GM20000 (cell line): ENCODE measurements at places on chromosomes 4 and X.

GRCh38 chrX:130676861-130677260, 226.1 kb downstream of the ENOX2 start:
- no peak for DNase-seq

GRCh38 chrX:141405853-141406492, 163.7 kb upstream of the SPANXC start:
- DNase-seq = no peak

DNA sequence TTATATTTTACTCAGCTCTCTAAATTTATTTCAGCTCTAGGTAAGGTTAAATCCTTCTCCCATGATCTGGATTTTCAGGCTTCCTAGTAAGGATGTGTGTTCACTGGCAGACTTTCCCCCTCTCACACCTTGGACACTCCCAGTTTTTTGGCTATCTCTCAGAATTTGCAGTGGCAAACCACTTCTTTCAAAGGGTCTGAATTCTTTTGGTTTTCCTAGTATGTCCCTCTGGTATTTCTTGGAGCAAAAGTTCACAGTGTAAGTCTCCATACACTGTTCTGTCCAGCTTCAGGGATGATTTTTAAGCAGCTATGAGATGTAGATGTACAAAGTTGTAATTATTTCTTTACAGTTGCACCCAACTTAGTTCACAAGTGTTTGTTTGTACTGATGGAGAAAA, 653.8 kb upstream of the GALNT7 start:
- no peak for DNase-seq

- DNase-seq = no peak
Observed at GRCh38 chrX:15751155-15751819, 13.2 kb downstream of the CA5B start.

DNA sequence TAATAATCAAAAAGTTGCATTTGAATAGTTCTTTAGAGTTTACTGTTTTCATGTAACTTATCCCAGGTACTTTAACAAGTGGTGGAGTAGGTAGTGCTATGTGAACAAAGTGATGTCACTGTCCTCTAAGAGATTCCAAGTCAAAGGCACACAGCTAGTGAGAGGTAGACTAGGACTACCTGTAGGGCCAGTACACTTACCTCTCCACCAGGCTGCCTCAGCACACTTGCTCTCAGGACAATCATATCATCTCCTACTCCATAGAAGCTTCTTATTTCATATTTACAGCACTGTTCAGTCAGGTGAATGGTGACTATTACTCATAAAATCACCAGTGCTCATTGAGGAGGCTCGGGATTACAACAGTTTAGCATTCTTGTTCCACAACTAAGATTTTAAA, 173.0 kb upstream of the EMCN start:
- no peak for DNase-seq

- peak; percentile 50 for DNase-seq
Observed at GRCh38 chr4:48268956-48269860, at the start of gene TEC. Gene TEC (minus strand): TSS chr4:48269838. CDS start chr4:48228614, 41,224 bp downstream.

GRCh38 chrX:13487731-13488505, 81.5 kb upstream of the EGFL6 start:
- peak; percentile 32 for DNase-seq

DNA sequence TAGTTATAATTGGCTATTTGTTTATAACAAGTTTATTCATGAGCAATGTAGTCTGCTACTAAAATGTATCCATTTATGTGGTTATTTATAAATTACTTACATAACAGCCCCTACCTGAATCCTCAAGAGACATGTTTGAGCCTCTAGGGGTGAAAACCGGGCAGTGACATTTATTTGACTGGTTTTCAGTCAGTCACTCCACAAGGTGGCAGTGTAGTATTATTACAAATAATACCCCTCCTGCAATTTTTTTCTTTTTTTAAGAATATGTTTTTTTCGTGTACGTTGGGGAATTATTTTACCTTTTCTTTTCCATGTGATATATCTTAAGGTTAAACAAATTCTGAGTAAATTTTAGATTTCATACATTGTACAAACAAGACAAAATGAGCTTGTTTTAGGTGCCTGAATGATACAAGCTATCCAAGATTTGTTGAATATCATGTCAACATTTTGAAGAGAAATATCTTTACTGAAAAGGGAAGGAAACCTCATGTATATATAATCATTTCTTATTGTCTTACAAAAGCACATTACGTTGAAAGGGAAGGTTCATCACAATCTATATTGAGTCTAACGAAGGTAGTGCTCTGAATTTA, 598.7 kb upstream of the TECRL start:
- peak; percentile 10 for DNase-seq

- DNase-seq = no peak
Observed at GRCh38 chr4:70746179-70746839, 24.5 kb downstream of the RUFY3 start.

DNA sequence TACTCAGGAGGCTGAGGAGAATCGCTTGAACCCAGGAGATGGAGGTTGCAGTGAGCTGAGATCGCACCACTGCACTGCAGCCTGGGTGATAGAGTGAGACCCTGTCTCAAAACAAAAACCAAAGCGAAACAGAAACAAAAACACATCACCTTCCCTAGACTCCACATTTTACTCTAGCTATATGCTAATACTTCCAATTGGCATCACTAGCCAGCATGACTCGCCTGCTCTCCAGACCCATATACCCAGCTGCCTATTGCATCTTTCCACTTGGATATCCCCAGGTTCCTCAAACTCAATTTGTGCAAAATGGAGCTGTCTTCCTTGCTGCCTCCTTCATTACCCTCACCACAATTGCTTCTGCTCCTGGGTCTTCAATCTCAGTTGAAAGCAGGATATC, 22.4 kb upstream of the LAP3 start:
- no peak for DNase-seq

GRCh38 chr4:98642991-98643426, 15.4 kb downstream of the TSPAN5 start:
- DNase-seq = no peak

DNA sequence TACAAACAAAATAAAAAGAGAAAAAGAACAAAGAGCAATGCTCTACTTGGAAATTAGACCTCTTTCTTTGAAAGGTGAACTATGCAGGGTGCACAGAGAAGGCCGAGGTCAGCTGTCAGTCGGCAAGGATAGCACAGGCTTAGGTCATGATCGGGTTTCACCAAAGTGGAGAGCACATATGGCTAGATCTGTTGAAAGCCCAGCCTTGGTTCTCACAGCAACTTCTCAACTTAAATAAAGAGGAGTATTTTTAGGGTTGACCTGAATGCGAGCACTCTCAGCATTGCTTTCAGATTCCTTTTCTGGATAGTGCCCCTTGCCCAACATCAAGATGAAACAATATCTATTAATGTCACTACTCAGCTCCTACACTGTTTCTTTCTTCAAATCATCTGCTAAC, 122.9 kb upstream of the GPC4 start:
- no peak for DNase-seq

- peak; percentile 39 for DNase-seq
Observed at GRCh38 chrX:153925387-153925738, 701 bp downstream of the ARHGAP4 start.

DNA sequence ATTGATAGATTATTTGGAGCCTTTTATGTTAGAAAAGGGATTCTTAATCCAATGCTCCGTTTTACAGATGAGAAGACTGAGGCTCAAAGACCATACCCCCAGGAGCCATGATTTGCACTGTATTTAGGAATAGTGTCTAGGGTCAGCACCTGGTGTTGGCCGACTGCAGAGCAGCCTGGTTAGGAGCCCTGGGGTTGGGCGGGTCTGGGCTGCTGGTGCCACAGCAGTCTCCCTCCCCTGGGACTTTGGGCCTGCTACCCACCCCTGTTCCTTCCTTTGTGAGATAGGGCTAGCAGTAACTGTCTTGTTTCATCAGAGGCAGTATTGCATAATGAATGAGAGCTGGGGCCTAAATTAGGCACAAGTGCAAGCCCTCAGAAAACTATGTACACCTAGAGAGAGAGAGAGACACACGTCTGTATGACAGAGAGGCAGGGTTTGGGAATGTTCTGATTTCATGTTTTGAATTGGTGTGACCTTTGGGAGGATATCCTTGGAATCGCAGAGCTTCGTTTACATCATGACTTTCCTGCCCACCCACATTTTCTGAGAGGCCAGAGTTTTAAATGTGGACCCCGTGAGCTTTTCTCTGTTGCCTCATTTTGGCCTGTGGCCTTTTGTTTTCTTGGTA, 111.7 kb downstream of the PTTG2 start:
- DNase-seq = peak; percentile 36

GRCh38 chr4:47106561-47106960, 75.2 kb downstream of the GABRB1 start:
- no peak for DNase-seq

DNA sequence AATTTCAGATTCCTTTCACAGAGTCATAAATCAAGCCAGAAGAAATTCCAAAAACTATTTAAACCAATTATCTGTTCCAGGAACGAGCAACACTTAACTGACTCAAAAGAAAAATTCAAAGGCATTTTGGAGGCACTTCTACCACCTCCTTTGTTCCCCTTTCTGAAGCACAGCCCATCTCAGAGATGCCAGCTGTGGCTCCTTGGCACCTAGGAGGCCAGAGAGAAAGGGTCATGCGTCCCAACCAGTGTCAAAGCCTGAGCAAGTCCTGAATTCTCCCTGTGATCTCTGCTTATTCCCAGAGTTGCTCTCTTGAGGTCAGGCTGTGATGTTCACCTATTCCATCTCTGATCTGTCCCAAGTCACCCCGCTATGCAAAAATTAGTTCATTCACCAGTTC, 105.0 kb upstream of the S100G start:
- DNase-seq = no peak

DNA sequence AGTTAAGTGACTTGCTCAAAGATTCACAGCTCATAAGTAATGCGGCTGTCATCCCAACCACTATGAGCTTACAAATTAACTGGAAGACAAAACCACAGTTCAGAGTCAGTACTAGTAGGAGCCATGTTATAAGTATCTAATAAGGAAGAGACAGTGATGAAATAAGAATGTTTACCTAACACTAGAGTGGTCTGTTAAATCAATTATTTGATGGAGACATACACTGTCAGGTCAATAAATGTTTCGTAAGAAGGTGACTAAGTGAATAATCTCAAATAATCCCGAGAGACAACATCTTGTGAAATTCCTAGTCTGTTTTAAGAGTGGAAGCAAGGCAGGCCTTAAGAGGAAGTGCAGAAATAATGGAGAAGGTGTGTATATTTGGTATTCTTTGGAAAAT, 25.8 kb upstream of the AMELX start:
- no peak for DNase-seq

DNA sequence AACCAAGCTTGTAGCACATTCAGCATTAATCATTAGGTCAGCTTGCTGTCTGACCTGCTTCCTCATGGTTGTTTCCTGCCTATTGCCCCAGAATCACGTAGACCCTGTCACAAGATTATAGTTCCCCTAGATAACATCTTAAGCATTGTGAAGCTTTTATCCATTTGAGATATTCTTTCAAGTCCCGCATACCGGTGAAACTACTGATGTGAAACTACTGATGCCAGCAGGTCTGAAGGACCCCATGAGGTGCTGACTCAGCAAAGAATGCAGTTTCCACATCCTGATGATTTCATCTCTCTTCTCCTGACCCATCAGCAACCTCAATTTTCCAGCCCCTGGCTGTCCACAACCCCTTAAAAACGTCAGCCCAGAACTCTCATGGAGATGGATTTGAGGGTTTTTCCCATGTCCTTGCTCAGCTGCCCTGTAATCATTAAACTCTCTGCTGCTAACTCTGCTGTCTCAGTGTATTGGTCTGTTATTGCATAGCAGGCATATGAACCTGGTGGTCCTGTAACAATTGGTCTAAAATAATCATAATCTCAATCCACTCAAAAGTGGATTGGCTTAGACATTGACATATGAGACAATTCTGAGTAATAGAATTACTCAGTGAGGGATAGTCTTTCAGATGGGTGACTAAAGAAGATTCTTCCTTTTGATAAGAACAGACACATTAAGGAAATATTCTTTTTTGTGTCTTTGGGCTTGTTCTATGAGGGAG, 26.3 kb upstream of the UBA6 start:
- no peak for DNase-seq

- DNase-seq = no peak
Observed at GRCh38 chr4:4714331-4714730, 145.1 kb upstream of the MSX1 start.

GRCh38 chr4:153652051-153652784, 31.9 kb upstream of the TLR2 start:
- DNase-seq = no peak

GRCh38 chr4:152064753-152065152, 303.9 kb upstream of the GATB start:
- no peak for DNase-seq

DNA sequence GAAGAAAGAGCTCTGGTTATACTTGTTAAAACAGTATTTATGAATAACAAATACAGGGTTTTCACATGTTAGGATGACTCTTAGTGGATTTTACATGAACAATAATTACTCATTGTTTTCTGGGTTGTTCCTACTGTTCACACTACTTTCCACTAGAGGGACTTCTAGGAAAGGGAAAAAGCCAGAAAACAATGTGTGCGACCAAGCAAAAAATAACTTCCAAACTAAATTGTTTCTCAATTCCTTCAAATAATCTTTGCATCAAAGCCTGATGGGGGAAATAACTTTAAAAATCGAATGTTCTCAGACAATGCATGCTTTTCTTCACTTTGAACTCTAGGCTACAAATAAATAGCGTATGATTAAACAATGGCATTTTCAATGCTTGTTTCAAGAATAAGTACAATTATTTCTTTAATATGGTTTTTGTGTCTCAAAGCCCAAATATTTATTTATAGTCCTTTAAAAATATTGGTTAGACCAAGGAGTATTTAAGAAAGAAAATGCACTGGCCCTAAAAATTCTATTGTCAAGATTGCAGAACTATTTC, 72.1 kb upstream of the ETNPPL start:
- peak; percentile 4 for DNase-seq

DNA sequence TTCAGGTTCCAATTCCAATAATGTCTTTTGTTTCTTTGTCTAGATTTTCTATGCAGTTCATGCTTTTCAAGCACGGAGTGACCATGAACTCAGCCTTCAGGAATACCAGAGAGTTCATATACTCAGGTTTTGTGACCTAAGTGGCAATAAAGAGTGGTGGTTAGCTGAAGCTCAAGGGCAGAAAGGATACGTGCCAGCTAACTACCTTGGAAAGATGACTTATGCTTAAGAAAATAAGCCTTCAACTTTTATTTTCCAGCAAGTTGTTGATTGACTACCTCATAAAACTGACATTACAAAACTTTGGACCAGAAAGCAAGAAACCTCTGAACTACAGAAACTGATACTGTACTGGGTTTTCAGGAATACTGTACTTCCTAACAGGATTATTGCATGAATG, 30.8 kb downstream of the INTS12 start:
- DNase-seq = no peak
